ENCODE measurements at places on chromosomes 1 and 21.
A peak's percentile ranks its signal among the peaks of the same experiment; 100 is the strongest.

- DNase-seq, result no peak
These were observed 16.2 kb upstream of the TSNAX start for GRCh38 chr1:231512147-231512698.

GRCh38 chr1:229129301-229130027 lies 141.4 kb upstream of the RAB4A start:
- no peak for DNase-seq

DNA sequence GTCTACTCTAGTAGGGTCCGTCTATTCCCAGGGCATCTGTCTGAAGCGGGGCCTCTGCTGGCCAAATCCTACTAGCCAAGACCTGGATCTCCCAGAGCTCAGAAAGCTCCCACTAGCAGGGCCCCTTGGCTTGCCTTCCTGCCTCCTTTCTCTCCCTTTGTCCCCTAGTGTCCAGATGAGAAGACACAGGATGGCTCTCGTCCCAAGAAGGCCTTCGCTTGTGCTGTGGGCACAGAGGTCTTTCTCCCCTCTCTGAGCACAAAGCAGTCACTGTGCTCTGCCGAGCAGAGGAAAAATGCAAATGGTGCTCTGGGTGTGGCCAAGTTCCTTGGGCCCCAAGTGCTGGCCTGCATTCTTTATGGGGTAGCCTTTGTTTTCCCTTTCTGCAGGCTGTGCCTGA lies 13.0 kb upstream of the GPR137B start:
- DNase-seq, result no peak

DNA sequence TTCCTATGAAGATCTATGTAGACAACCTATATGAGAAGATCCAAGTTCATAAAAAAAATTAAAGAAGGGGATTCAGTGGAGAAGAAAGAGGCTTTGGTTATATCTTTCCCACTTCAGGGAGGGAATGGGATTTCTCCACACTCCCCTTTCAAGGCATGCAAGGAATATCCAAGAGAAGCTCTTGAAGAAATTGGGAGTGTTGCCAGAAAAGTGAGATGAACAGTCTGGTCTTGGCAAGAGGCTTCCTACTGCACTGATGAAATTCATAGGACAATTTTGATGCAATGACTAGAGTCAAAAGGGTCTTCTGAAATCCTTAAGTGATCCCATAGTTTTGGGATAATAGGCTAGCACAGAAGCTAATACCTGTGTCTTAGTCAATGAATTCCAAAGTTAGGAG lies 153.0 kb downstream of the KCTD3 start:
- no peak for DNase-seq

DNA sequence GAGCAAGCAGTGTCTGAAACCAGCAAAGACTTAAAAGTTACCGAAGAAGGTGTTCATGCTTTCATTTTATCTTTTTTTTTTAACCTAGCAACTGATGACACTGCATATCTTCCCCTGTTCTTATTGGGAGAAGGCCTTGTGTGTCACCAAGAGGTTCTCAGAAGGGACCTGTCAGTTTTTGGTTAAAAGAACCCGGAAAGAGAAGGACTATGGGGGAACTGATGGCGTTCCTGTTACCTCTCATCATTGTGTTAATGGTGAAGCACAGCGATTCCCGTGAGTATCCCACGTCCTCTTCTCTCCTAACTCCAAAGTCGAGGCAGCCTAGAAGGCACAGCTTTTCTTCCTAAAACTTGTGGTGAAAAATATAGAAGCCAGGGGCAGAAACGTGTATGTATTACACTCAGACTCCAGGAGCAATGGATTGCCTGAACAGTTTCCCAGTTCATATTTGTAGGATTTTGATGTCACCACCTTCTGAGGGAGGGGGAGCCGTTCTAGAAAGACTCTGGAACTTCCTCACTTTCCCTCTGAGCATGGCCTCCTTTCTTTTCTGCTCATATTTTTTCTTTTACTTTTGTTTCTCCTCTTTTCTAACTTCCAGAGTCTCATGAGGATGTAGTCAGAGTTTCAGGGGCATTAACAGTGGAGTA lies at the start of gene MR1:
Gene MR1 (plus strand): TSS at position 185 of the 653 bp plus-strand sequence. CDS start 25 bp downstream, at position 210.
- no peak for DNase-seq

- peak; percentile 90 for DNase-seq
These were observed at the start of gene TLCD4 for GRCh38 chr1:95117207-95118066. TSS of gene TLCD4 (plus strand) at chr1:95117355. CDS start at chr1:95143902, 26,547 bp downstream.

DNA sequence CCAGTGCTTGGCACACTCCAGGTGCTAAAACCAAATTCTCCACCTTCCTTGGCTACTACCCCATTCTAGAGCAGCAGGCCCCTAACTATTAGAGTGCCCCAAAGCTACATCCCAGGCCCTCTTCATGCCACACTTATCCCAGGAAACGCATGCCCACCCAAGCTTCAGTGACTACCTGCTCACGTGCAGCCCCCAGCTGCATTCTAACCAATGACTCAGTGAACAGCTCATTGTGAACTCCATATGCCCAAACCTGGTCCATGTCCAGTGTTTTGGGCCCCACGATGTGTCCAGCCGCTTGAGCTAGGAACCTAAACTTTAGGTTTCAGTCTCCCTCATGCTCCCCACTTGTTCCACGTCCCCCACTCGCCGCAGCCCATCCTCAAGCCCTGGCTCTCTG lies 41.5 kb downstream of the NKAIN1 start:
- DNase-seq, result no peak

GRCh38 chr1:70364439-70364838 lies 9.9 kb upstream of the ANKRD13C start:
- DNase-seq, result no peak

DNA sequence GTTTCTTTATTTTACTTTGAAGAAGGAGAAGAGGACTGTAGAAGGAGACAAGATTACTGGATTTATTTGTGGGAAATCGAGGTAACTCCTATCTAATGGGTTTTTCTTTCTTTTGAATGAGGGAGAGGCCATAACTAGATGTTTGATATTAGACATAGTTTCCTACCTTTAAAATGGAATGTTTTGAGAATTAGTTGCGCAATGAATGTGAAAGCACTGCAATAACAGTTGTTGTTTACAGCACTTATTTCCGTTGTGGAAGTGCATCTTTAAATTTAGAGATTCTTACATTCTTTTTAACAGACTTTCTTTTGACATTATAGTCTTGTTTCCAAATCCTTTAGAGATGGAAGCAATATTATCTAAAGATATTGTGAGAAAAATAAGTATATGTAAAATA lies 229.0 kb downstream of the SRGAP2C start:
- DNase-seq, result no peak

GRCh38 chr21:14850394-14850793 lies 214.4 kb downstream of the NRIP1 start:
- DNase-seq, result no peak

GRCh38 chr1:93238425-93238824 lies 57.9 kb downstream of the CCDC18 start:
- no peak for DNase-seq

GRCh38 chr1:31007462-31007991 lies 58.0 kb downstream of the PUM1 start:
- DNase-seq, result no peak

DNA sequence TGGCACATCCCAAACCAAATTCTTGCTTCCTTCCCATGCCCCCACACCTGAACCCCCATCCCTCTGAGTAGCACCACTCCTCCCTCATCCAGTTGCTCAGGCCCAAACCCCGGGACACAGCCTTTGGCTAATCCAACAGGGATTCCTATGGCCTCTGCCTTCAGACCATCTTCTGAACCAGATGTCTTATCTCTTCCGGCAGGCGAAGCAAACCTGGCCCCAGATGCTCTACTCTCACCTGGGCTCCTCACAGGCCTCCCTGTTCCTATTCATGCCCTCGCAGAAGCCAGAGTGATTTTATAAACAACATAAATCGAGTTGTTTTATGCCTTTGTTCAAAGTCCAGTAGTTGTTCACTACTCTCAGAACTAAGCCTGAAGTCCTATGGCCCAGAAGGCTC lies 12.5 kb upstream of the KCNA2 start:
- peak; percentile 12 for DNase-seq

- DNase-seq, result no peak
These were observed 6.3 kb downstream of the MCL1 start for GRCh38 chr1:150572918-150573647.

GRCh38 chr1:168430321-168430720 lies 113.5 kb downstream of the XCL2 start:
- no peak for DNase-seq

DNA sequence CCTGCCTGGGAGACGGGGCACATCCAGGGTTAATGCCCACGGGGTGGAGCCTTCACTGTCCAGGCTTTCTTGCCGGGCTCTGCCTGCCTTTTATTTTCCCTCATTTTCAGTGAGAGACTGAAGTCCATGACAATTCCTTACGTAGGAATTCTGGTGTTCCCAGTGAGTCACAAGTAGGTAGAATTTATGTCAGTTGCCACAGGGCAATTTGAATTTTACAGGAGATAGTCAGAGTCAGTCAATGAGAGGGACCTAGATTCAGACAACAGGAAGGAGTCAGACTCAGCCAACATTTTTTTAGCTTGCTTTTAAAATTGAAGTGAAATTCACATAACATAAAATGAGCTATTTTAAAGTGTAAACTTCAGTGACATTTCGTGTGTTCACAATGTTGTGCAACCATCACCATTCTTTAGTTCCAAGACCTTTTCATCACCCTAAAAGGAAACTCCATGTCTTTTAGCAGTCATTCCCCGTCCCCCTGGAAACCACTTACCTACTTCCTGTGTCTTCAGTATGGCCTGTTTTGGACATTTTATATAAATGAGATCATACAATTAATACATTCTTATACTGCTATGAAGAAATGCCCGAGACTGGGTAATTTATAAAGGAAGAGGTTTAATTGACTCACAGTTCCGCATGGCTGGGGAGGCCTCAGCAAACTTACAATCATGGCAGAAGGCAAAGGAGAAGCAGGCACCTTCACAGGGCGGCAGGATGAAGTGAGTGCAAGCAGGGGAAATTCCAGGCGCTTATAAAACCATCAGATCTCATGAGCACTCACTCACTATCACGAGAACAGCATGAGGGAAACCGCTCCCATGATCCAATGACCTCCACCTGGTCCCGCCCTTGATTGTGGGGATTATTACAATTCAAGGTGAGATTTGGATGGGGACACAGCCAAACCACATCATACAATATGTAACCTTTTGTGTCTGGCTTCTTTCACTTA lies 14.6 kb downstream of the AJAP1 start:
- no peak for DNase-seq

GRCh38 chr1:172268237-172268636 lies 152.2 kb upstream of the C1orf105 start:
- DNase-seq, result no peak

DNA sequence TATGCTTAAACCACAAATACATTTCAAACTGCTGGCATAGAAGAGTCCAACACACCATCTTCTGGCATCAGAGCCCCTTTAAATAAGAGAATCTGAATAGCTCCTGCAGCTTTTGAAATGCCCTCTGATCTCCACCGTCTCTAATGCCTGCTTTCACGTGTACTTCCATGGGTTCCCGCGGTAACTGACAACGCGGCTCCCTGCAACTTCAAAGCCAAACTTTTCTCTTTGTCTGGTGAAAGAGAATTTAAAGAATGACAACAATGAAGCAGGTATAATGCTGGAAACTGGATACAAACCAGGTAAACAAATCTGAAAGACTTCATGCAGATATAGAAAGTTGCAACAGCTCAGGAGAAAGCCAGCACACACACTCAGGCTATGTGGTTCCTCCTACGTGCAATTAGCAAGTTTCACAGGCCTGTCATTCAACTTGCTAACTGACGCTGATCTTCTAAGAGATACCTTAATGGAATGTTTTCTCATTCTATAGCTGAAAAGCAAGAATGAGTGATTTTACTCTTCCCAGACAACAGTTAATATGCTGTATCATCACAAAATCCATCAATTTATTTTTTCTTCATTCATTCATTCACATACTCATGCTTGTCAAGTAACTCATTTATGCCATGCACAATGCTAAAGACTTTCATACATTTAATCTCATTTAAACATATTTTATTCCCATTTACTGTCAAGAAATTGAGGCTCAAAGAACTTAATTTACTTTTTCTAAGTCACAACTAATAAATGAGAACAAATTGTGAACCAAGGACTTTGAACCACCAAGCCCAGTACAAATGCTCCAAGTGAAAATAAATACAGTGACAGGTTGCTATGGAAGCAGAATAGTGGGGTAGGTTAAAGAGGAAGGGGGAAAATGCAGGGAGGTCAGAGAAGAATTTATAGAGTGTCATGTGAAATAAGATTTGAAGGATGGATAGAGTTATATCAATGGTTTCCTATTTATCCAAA lies 202.7 kb upstream of the SNX7 start:
- DNase-seq, result no peak

GRCh38 chr1:192877283-192877886 lies 68.5 kb downstream of the RGS2 start:
- no peak for DNase-seq

GRCh38 chr1:205500240-205501233 lies 3.9 kb upstream of the CDK18 start:
- DNase-seq, result no peak

DNA sequence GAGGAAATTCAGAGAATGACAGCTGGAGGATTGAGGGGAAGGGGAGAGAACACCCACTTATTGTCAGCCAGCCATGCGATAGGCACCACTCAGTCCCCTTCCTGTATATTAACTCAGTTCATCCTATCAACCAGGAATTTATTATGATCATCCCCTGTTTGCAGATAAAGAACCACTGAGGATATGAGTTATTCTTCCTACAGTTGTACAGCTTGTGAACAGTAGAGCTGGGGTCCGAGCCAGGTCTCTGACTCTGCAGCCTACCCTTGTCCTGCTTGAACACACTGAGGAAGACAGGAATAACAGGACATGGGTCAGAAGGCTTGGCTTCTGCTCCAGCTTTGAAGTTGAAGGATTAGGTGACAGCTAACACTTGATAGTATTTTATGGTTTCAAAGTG lies 42.0 kb upstream of the SCMH1 start:
- DNase-seq, result no peak

DNA sequence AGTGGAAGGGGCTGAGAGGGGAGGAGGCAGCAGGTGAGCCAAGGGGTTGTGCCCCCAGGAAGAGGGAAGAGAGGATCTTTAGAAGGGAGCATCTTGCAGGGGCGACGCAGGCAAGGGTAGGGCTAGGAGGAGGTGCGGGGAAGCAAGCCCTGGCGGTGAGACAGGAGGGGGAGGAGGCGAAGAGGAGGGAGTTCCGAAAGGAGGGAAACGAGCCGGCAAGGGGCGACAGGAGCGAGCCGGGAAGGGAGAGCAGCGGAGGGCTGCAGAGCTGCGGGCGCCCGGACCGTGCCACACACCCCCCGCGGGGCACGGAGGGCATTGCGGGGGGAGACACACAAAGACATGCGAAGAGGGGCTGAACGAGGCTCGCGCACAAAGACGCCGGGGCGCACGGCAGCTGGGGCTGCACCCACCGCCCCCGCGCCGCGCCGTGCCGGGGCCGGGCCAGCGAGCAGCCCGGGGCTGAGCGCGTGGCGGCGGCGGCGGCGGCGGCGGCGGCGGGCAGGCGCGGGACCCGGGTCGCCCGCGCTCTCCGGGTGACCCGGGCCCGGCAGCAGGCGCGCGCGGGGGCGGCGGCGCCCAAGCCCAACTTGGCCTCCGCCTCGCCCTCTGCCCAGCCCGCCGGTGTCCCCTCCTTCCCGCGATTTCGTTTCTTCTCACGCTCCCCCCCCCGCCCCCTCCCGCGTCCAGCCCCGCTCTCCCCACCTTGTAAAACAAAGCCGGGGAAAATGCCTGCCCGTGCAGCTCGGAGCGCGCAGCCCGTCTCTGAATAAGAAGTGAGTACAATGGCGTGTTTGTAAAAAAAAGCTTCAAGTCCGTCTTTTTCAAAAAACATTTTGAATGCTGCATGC lies at the start of gene KCNK2:
Gene KCNK2 (plus strand): TSS at position 206 of the 851 bp plus-strand sequence. CDS start 649 bp downstream, outside the sequence.
- no peak for DNase-seq

Measured in mesenteric fat pad (tissue), 1 donor.